ENCODE measurements at places on chromosomes 4 and X. TPM values are rescaled to one million over a fixed set of nuclear protein-coding genes. Genes with fewer than 3 reads are reported as not detected.

DNA sequence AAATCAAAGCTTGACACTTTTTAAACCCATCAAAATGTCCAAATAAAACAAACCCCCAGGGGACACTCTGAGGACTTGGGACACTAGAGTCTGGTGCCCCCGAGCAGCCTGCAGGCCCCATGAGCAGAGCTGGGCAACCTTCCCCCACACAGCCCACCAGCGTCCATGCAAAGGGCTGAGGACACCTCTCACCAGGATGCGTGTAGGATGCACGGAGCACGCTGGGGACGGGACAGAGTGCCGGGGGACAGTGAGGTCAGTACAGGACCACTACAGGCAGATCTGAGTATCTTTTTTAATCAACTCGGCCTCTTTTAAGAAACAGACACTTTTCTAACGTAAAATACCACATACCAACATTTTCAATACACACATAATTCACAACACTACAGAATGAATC is 6.9 kb downstream of the GAK start:
- no peak for DNase-seq

SPIN2A gene
- not detected for total RNA-seq

- DNase-seq = no peak
Observed at GRCh38 chrX:121851033-121851432, 803.6 kb downstream of the GLUD2 start.

HEPH gene
- total RNA-seq = 0.42 TPM

DNA sequence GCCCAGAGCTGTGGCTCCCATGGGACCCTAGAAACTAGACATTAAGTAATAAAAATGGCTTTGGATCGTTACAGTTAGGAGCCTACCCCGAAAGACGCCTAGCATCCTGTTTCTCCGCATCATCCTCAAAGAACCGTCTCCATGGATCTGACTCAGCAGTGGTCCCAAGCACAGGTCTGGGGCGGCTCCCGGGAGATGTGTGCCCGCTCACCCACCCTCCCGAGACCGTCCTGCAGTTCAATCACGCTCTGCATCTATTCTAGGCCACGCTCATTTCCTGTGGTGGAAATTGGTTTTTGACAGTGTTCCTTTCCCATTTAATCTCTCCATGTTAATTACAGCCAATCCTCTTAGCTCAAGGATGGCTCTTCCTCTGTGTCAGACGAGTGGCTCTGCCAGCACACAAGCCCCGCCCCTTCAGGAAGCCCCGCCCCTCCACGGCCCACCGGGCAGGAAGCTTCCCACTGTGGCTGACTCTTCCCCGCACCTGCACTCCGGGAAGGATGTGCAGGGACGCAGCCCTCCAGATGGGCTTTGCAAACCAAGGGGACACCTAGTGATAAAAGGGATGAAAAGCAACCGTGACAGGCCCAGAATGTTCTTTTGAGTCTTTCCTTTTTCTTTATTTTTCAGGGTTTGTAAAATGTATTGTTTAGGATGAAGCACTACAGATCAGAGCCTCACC is 34.5 kb upstream of the HELT start:
- peak; percentile 31 for DNase-seq

DNA sequence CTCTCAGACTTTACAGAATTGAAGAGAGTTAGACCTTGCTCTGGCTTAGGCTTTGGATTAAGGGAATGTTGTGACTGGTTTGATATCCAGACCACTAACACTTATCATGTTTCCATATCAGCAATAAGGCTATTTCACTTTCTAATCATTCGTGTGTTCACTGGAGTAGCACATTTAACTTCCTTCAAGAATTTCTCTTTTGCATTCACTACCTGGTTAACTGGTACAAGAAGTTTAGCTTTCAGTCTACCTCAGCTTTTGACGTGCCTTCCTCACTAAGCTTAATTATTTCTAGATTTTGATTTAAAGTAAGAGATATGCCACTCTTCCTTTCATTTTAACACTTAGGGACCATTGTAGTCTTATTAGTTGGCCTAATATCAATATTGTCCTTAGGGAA is 62.6 kb downstream of the CASP6 start:
- no peak for DNase-seq

TBC1D25 gene
- 2.7 TPM for total RNA-seq

DNA sequence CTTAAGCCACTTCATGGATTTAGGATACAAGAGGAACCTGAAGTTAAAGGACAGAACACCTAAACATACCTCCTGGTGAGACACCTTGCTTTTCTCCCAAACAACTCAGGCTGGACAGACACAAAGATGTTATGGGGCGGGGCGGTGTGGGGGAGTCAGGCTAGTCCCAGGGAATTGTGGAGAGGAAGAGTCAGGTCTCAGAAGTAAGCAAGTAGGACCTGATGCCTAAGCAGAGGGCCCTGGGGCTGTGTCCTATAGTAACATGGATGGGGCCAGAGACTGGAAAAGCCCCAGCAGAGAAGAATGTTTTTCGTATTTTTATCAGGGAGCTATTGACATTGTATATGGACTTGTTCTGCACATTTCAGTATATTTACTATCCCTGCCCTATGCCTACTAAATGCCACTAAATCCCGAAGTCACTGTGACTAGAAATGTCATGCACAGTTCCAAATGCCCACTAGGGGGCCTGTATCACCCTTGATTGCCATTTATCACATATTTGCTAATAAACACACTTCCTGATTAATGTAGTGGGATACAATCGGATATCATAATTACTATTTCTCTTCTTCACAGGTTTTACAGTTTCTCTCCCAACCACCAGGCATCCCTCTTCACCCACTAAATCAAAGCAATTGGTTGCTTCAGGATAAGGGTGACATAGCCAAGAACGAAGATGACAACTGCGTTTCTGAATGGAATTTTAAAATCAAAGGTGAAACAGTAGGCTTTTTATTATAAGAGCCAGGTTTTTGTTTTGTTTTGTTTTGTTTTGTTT is 23.8 kb upstream of the ARHGAP10 start:
- DNase-seq = no peak

GRCh38 chr4:15719506-15719905 is 16.6 kb downstream of the BST1 start:
- DNase-seq = no peak

DGAT2L6 gene
- not detected for total RNA-seq

DNA sequence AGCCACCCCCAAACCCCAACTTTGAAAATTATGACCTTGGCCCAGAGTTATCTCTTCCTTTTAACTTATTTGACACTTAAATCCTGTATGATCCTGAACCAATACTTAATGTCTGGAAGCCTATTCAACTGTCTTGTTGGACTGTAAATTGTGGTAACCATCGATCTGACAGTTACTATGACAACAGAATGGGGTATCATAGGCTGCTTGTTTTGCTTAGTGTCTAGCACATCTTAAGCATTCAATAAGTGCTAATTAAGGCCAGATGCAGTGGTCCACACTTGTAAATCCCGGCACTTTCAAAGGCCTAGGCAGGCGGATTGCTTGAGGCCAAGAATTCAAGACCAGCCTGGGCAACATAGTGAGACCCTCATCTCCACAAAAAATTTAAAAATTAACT is 175.0 kb downstream of the APBB2 start:
- no peak for DNase-seq

SCD5 gene
- total RNA-seq = 2.9 TPM

GRCh38 chr4:128358913-128359279 is 71.3 kb upstream of the PGRMC2 start:
- no peak for DNase-seq

DNA sequence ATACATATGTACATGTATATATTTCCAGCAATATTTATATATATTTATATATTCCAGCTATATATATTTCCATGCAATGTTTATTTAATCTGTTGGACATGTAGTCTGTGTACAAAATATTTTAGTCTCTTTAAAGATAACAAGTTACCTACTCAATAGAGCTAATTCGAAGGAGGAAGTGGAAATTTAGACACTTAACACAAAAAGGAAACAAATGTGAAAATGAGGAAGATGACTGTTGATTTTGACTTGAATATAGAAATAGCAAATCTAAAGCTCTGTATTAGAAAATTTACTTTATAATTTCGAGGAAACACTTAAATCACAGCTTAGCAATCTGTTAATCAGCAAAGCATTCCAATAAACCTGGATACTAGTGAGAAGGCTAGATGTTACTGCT is 1064.4 kb downstream of the PCDH7 start:
- no peak for DNase-seq
